ENCODE measurements at places on chromosomes 3 and 15.
A peak's percentile ranks its signal among the peaks of the same experiment; 100 is the strongest.

- peak; percentile 62 for DNase-seq
These were observed 936 bp downstream of the ZXDC start for GRCh38 chr3:126474498-126475412.

GRCh38 chr3:129610276-129610675 is 3.8 kb upstream of the PLXND1 start:
- no peak for DNase-seq

- DNase-seq = no peak
These were observed 32.7 kb downstream of the UBXN7 start for GRCh38 chr3:196399485-196399945.

DNA sequence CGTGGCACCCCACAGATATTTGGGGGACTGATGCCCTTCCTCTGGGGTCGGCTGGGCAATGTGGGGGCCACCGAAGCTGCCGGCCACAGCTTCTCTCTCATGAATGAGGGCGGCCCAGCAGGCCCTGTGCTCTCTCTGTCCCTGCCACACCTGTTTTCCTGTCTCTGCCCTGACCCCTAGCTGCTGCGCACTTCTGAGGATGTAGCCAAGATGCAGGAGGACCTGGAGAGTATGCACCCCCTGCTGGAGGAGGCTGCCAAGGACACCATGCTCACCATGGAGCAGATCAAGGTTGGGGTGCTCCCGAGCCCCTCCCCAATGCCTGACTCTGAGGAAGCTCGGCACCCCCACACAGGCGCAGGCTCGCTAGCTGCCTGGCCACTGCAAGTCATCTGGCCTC is 59.7 kb downstream of the SEMA3G start:
- no peak for DNase-seq

- no peak for DNase-seq
These were observed 124.1 kb downstream of the RASA2 start for GRCh38 chr3:141610939-141611338.

- no peak for DNase-seq
These were observed 66.2 kb downstream of the KLF13 start for GRCh38 chr15:31392761-31393401.

DNA sequence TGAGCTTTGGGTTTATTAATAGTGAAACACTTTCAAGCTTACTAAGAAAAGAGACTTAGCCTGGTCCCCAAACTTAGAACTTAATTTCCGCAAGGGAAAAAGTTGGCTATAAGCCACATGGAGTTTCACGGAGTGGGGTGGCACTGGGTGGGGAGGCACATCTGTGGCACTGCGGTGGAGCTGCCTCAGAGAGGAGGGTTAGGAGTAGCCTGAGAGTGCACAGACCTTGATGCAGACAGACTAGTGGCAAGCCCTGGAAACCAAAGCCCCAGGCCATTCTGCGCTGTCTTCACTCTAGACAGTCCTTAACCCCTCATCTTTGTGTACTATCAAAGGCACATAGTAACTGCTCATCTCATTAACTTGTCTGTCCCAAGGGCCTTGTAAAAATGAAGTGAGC is 22.0 kb downstream of the CXCR6 start:
- DNase-seq = no peak

DNA sequence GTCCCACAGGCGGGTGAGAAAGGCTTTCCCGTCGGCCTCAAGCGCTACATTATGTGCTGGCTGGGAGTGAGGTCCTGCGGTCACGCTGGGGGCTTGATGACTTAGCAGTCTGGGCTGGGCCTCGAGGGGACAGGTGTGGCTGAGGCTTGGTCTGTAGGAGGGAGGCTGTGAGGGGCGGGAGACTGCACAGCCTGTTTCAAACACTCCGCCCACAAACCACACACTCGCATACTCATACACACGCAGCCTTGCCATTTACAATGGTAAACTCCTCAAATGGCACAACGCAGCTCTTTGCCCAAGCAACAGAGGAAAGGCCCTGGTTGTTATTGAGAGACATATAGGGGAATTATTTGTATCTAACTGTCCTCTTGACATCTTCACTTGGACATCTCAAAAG is 32.4 kb upstream of the RASGRF1 start:
- DNase-seq = no peak

DNA sequence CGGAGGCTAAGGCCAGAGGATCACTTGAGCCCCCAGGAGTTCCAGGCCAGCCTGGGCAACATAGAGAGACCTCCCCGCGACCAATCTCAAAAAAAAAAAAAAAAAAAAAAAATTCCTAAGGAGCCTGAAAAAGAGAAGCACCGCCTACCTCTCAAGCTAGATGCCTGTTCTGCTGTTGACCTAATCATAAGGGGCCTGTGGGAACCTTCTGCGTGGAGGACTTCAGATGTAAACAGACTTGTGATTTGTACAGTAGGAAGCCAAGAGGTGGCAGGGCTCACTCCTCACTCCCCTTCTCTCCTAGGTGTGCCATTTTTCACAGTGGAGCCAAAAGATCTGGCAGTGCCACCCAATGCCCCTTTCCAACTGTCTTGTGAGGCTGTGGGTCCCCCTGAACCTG is 3.2 kb downstream of the TYRO3 start:
- DNase-seq = no peak

DNA sequence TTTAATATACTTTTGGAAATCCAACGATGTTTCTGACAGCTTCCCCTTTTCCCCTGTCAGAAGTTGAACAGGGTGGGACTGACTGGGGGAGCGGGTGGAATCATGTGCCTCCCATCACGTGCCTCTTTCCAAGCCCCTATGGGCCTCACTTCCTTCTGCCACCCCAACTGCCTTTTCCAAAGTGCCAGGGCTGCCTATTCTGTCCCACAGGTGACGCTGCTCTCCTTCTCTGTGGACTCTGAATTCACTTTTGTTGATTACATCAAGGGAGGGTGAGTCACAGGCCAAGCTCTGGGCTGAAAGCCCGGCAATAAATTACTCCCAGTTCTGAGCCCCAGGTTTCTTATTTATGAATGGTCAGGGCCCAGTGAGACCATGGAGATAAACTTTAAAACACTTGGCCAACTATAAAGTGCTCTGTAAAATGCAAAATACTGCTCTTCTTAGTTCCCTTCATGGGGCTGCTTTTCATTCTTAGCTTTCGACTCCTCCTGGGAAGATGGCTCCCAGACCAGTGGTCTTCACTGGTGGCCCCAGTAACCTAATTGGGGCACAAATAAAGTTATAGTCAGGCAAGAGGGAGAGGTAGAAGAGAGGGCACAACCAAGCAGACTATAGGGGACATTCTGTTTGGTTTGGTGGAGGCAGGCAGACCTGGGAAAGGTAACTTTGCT is 12.3 kb downstream of the CPNE9 start:
- DNase-seq = peak; percentile 89

DNA sequence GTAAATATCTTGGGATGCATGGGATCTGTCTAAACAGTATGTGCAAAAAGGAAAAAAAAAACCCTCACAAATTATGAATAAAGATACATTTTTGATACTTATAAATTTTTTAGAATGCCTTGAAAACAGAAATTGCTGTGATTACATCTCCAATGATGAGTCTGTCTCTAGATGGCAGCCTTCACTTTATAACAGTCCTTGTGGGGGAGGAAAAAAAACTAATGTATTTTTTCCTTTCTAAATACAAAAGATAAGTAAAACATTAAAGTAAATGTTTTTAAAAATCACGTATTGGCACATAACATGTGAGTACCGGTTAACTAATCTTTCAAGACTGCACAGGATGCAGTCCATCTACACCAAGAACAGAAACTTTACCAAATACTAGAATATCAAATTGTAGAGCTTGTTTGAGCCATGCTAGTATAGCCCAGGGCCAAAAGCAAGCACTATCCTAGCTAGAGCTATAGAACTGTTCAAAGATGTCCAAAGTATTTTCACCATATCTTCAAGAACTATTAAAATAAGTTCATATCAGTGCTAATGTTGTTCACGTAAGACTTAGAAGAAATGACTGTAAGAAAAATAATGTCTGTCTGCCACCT is 206.4 kb downstream of the STAG1 start:
- DNase-seq = no peak

DNA sequence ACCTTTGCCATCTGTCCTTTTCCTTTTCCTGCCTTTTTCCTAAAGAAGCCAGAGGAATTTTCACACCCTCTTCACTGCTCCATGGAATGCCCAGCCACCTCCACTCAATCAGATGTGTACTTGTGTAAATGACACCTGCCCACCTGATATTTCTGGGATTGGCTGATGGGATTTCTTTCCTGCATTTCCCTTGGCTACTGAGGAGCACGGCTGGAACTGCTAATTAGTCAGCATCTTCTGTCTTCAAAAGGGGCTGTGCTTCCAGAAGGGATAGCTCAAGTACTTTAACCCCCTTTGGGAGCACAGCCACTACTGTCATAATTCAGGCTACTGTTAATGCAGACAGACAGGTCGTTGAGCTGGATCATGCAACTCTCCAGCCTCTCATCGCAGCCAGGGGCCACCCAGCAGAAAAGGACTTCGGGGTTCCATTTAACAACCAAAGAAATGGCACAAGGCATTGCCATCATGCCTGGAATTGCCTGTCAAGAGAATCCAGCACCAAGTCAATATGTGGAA is 38.6 kb downstream of the MGLL start:
- no peak for DNase-seq

DNA sequence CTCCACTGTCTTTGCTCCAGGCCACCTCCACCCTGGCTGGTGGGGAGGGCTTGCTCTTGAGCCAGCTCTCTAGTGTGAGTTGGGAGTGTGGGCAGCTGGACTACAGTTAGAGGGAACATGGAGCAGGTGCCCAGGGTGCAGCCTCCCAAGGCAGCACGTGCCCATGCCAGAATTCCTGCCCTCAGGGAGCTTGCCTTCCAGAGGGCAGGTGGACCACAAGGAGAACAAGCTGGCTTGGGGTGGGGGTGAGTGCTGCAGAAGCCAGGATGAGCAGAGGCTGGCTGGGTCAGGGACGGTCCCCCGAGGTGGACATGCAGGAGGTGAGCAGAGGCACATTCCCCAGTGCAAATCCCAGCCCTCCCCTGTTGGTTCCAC is 89.5 kb downstream of the VGLL4 start:
- DNase-seq = no peak

- DNase-seq = no peak
These were observed 24.8 kb downstream of the SERP1 start for GRCh38 chr3:150521463-150521862.

DNA sequence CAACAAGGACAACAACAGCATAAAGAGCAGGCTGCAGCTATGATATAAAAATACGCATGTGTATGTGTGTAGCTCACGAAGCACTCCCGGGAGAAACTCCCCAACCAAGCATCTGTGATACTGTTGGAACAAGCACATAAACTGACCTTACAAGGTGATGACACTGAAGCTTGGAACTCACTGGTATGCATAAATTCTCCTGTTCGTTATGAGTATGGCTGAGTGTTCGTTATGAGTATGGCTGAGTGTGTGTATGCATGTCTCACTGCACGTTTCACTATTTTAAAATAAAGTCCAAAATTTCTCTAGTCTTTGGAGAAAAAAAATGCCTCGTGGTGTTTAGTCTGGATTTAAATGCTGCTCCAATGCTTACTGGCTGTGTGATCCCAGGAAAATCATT is 256.8 kb downstream of the RORA start:
- no peak for DNase-seq

All from right atrium auricular region (tissue), 2 donors.